ENCODE measurements at places on chromosomes 7 and 10. TPM values are rescaled to one million over a fixed set of nuclear protein-coding genes. Genes with fewer than 3 reads are reported as not detected.
A peak's percentile ranks its signal among the peaks of the same experiment; 100 is the strongest.

Gene GOLGA7B
- total RNA-seq: 0.29 TPM

Gene NPC1L1
- total RNA-seq: 0.10 TPM

Gene CDK14
- total RNA-seq: 23.5 TPM

Gene CYP2C19
- total RNA-seq: not detected

GRCh38 chr7:98831641-98832221 lies 38.1 kb downstream of the TMEM130 start:
- no peak for DNase-seq

GRCh38 chr10:34530778-34531177 lies 284.3 kb downstream of the PARD3 start:
- no peak for DNase-seq

- no peak for DNase-seq
Measured at GRCh38 chr10:129057856-129058663, 409.0 kb upstream of the MGMT start.

GRCh38 chr10:101041252-101041761 lies 10.3 kb downstream of the SFXN3 start:
- peak; percentile 87 for DNase-seq

GRCh38 chr10:60921633-60922032 lies 22.4 kb downstream of the RHOBTB1 start:
- no peak for DNase-seq

- no peak for DNase-seq
Measured at GRCh38 chr7:135098391-135098790, 49.5 kb upstream of the TMEM140 start.

Measured in ureter (tissue), 1 donor.